ENCODE measurements at places on chromosomes 13 and 19.

- no peak for DNase-seq
Observed at GRCh38 chr13:59261928-59262488, 901.7 kb downstream of the DIAPH3 start.

GRCh38 chr13:50928659-50929462 lies 19.3 kb downstream of the RNASEH2B start:
- DNase-seq: no peak

- DNase-seq: no peak
Observed at GRCh38 chr13:99886706-99887105, 84.9 kb downstream of the ZIC5 start.

- peak; percentile 55 for DNase-seq
Observed at GRCh38 chr13:50129081-50129705, 113.9 kb downstream of the KCNRG start.

GRCh38 chr13:76503766-76504165 lies 382.4 kb downstream of the KCTD12 start:
- no peak for DNase-seq

DNA sequence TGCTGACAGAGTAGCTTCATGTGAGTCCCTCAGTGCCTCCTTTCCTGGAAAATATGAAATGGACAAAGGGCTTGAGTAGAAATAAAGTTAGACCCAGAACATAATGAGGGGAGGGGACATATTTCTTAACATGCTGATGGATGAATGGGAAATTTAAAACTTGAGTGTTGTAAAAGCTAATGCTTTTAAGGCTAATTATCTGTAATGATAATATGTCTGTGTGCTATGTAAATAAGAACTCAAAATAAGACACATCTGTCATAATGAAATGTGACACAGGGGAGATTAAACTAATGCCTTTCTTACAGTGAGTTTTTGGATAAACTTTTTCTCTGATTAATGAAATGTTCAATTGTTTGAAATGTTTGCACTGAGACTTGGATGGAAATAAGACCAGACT lies 65.8 kb upstream of the RFXAP start:
- DNase-seq: no peak

GRCh38 chr13:40311356-40312101 lies 354.9 kb downstream of the FOXO1 start:
- no peak for DNase-seq

DNA sequence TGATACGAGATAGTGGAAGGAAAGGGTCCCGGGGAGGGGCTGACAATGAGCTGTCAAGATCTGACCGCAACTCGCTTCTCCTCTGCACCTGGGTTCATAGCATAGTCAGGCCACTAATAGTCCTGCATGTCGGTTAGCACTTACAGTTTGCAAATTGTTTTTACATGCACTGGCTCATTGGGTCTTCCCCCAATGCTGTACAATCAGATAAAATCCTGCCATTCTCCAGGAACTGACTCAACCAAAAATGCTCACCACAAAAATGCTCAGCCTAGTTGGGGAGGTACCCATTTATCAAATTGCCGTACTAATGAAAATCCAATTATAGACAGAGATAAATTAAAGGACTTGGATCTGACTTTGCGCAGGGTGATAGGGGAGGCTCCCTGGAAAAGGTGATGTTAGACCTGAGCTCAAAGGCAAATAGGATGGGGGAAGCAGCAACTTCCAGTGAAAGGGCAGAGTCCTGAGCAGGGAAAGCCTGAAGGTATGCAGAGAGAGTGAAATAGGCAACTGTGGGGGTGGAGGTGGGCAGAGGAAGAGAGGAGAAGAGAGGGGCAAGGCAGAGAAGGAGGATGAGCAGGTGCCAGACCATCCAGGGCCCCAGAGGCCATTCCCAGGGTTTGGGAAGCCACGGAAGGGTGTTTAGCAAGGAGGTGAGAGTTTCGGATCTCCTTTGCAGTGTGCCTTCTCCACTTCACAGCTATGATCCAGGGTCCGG lies 326.1 kb upstream of the TSHZ3 start:
- no peak for DNase-seq

- DNase-seq: peak; percentile 76
Observed at GRCh38 chr19:54462655-54463530, 685 bp downstream of the LENG9 start.

- no peak for DNase-seq
Observed at GRCh38 chr13:99985241-99985874, 3.8 kb downstream of the ZIC2 start.

DNA sequence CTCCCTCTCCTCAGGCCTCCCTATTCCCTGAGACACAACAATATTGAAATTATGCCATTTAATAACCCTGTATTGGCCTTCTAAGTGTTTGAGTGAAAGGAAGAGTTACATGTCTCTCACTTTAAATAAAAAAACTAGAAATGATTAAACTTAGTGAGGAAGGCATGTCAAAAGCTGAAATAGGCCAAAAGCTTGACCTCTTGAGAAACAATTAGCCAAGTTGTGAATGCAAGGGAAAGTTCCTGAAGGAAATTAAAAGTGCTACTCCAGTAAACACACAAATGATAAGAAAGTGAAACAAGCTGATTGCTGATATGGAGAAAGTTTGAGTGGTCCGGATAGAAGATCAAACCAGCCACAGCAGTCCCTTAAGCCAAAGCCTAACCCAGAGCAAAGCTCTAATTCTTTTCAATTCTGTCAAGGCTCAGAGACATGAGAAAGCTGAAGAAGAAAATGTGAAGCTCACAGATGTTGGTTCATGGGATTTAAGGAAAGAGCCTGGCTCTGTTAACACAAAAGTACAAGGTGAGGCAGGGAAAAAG lies 127.6 kb downstream of the TNFRSF19 start:
- DNase-seq: no peak

DNA sequence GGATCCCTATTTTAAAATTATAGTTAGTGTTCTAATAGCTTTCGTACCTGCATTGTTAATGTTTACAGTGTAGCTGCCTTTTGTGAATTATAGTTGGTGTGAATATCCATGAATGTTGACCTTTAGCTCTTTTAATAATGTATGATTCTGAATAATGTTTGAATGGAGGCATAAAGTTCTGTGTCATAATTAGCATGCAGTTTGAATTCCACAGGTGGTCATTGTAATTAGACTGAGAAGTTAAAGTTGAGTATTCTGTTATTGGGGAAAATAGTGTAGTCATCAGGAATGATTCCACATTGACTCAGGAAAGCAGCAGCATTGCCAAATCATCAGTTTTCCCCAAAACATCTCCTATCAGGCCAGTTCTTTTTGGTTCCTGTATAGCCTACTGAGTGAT lies 12.1 kb downstream of the GPR18 start:
- DNase-seq: no peak

GRCh38 chr19:39971380-39972035 lies 543 bp downstream of the PSMC4 start:
- DNase-seq: no peak

- no peak for DNase-seq
Observed at GRCh38 chr19:4506449-4507149, 11.7 kb downstream of the PLIN4 start.

DNA sequence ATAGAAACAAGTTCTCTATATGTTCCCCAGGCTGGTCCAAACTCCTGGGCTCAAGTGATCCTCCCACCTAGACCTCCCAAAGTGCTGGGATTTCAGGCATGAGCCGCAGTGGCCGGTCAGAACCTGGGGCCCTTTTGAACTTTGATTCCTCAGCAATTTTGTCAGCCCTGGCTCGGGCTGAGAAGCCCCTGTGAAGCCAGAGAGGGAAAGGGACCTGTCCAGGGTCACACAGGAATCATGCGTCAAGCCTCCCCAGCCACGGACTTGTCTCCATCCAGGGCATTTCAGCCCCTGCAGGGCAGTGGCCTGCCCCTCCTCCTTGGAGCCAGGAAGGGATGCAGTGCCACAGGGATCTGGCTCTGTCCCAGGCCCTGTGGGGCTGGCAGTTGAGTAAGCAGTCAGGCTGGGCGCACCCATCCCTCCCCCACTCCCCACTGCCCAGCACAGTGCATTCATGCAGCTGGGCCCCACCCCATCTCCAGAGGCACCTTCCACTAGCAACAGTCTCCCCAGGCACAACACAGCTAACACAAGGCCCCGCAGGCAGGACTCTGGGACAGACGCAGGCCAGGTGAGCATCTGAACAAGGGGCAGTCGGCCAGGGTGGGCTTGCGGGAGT lies at the start of gene CAPS:
CAPS (plus strand) TSS at position 516 of the 619 bp plus-strand sequence. CDS start 153 bp downstream, outside the sequence.
- DNase-seq: no peak

Data from CD4-positive, alpha-beta memory T cell (primary cell).